ENCODE measurements at places on chromosomes 3 and 15.

DNA sequence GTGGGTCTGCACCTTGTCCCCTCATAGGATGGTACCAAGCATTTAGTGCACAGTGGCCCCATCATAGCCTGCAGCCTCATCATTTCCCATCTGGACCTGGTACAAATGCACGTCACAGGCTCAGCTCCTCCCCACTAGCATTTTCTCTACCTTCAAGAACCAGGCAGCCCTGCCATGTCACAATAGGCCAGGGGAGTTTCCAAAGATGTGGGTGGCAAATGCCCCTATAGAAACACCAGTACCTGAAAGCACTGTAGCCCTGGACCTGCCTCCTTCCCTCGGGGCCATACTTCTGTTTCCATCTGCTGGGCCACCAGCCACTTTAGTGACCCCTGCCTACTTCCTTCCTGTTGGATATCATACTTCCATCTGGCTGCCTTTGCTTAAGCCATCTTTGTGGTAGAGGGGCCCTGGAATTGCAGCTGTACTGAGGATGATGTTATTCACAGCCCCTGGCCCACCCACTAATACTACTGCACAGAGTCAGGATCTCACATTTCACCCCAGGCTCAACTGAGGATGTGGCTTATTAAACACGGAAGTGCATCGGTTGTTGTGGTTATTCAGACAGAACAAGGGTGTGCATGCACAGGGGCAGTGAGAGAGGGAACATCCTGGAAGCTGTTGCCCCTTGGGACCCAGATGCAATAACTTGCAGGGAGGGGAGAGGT, 3.8 kb downstream of the TCTA start:
- no peak for DNase-seq

DNA sequence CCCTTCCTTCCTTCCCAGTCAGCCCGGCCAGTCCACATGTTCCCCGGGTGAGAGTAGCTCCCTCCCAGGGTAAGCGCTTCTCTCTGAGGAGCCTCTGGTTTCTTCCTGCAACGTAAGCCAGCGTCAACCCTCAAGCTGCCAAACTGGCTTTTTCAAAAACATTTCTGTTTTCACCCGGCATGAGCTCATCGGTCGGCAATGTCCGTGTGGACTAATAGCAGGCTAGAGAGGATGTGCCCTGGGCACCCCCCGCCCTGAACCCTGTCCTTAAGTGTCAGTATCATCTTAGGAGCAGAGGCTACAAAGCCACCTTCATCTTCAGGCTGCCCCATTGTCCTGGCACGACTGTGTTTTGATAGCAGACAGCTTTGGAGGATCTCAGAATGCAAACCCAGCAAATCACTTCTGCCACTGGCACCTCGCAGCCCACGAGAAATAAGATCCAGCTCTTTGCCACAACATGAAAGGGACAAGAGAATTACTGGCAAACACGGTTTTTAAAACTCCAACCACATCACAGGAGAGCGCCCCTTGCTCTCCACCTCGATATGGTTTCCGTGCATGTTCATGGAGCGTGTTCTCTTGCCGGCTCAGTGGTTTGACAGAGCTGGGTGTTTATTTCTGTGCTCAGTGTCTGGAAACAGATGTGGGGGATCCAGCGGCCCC, 9.9 kb downstream of the ALDH1A3 start:
- DNase-seq, result no peak

- peak; percentile 5 for DNase-seq
These were observed 902 bp upstream of the ZCWPW2 start for GRCh38 chr3:28347374-28348264.

- no peak for DNase-seq
These were observed 40.6 kb downstream of the XYLB start for GRCh38 chr3:38386992-38387750.

- no peak for DNase-seq
These were observed 22.1 kb downstream of the ARNT2 start for GRCh38 chr15:80426316-80426715.

DNA sequence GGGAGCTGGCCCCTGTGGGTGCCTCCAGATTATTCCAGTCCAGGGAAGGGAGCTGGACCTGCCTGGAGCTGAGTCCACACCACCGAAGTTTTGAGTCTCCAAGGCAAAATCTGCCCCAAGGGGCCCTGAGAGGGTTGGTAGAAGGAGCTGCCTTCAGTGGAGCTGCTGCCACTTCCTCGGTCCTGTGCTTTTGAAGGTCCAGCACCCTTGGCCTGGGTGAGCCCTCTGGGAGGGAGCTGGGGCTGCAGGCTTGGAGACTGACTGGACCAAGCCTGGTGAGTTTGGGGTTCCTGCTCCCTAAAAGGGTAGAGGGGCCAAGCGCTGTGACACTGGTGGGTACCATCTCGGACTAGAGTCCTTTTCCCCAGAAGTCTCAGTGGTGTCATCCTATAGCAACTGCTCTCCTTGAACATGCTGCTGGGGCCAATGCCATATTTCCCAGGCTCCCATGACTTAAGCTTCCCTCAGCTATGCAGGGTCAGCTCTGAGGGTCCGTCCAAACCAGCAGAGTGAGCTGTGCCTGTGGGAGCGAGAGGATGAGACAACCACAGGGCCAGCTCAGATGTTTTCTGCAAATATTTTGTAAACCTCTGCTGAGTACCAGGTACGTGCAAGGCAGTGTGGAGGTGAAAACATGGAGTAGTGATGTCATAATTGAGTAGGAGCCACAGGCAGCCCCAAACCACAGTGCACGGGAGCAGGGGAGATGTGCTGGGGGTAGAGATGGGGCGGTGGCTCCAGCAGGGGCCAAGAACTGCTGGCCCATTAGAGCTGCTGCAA, 96.0 kb downstream of the ABHD5 start:
- DNase-seq, result no peak

GRCh38 chr3:153215966-153216365, 53.9 kb downstream of the RAP2B start:
- DNase-seq, result no peak

DNA sequence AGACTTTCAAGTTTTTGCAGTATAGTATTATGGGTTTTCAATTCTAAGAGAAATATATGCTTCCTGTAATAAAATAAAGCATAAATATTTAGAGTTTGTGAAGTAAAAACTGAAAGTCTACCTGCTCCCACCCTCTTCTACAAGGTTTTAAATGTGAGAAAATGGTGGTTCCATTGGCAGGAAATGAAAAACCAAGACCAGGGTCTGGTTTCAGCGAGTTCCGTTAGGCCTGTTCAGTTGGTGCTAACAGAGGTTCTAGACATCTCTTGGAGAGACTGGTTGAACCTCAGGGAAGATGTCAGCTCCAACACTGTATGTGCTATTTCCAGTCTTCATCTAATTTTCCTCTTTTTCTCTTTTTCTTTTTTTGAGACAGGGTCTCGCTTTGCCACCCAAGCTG, 11.8 kb upstream of the MYO1E start:
- DNase-seq, result no peak

GRCh38 chr3:151165226-151165625, 37.8 kb downstream of the GPR171 start:
- no peak for DNase-seq

DNA sequence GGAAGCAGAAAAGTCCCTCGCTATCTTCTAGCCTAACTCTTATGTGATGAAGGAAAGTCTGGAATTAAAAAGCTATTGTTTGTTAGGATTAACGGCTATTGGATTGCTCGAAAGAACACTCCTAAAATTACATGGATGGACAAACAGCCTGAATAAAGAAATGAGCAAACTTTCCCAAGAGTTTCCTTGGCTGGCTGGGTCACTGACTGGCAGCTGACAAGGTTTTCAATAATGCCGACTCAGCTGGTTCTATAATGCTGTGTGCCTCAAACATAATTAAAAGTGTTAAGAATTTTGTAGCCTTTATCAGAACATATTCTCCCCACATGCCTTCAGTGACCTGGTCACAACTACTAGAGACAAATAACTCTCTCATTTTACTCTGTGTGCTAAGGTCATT, 142.9 kb upstream of the ADAMTS9 start:
- no peak for DNase-seq

Data from cerebellum (tissue), 4 donors.